LNCaP clone FGC (cell line): ENCODE measurements at places on chromosomes 4 and X.

DNA sequence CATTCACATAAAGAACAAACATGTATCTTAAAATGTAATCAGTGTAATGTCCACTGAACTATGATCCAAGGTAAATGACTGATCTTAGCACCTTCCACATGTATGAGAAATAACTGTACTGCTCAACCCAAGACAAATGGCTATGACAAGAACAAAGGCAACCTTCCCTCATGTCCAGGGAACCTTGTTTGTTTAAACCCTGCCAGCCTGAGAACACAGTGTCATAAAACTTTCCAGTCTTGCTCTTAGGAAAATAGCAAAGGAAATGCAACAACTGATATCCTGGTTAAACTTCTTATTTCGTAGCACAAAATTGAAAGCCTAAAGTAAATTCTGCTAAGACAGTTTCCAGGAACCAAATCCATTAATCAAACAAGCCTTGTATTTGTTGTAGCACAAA lies 494.3 kb downstream of the IL15 start:
- peak; percentile 37 for DNase-seq

GRCh38 chr4:72208421-72209075 lies 176.7 kb downstream of the NPFFR2 start:
- DNase-seq, result no peak

GRCh38 chr4:148215202-148215601 lies 227.0 kb downstream of the NR3C2 start:
- no peak for DNase-seq

DNA sequence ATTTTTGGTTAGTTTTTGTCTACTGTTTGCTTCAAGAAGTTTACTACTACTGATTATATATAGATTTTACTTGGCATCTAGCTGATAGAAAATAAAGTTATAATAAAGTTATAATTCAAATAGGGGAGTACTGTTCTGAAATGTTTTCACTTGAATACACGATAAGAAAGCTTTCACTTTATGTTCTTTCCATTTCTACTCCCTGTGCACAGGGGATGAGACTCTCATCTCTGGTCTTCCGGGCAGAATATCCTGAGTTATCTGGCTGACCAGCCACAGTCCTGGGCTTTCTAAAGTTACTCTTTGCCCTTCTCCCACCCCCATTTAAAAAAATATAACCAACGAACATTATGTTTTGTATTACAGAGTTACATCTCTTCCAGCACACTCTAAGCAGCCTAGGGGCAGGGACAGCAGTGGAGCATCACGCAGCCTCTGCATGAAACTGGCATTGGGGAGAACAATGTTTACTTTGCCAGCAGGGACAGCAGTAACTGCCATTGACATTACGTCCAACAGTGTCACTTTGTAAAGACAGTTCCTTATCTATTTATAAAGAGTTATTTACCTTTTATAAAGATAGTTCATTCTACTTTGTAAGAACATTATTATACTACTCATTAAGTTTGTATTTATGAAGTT lies 64.3 kb downstream of the METTL14 start:
- DNase-seq, result peak; percentile 79

DNA sequence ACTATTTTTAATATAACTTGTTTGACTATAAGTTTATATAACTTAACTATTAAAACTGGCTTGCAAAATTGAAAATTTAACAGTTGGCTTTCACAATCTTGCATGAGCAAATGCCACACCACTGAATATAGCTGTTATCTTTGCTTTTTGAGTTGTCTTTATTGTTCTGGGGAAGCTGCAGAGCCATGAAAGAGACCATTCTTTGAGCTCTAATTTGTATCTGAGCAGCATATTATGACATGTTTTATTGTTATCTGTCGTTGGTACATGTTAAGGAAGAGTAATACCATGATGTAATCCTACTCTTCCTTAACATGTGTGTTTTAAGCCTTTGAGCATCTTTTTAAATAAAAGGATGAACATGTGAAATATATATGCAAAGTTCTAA lies 97.1 kb upstream of the ANK2 start:
- no peak for DNase-seq

GRCh38 chr4:148643851-148644250 lies 201.6 kb upstream of the NR3C2 start:
- DNase-seq, result no peak

GRCh38 chr4:183099537-183100297 lies 660 bp downstream of the WWC2 start:
- no peak for DNase-seq

GRCh38 chr4:94411296-94411695 lies 40.4 kb upstream of the PDLIM5 start:
- DNase-seq, result no peak

DNA sequence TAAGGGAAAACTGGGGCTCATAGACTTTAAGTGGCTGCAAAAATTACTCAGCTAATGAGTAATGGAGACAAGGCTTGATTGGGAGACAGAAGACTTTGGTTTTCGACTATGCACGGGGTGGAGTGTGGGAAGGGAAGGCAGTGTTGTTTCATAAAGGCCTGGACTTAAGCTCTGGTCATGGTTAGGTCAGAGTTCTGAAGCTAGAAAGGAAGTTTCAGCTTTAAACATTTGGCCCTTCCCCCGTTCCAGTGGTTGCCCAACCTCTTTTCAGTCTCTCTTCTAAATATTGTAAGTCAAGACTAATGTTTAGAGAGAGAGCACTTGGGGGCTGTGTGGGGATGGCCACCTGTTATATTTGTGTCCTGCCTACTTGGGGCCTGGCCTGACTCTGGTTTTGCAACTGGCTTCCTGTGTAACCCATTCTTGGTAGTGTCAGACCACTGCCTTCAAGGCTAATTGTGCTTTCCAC lies 21.0 kb downstream of the MSN start:
- no peak for DNase-seq

DNA sequence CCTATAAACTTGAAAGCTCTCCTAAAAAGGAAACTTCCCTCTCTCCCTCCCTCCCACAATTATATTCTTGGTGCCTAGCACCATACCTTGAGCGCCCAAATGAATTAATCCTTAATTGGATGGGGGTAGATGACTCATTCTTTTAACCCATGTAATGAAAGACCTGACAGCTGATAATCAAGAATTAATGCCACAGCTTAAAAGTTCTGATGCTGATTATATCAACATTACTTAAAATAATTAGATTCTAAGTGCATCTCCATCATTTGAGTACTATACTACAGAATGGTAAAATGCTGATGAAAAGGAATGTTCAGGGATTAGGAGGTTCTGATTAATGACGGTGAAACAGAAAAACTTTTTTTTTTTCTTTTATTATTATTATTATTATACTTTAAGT lies 117.0 kb downstream of the ENOX2 start:
- no peak for DNase-seq

DNA sequence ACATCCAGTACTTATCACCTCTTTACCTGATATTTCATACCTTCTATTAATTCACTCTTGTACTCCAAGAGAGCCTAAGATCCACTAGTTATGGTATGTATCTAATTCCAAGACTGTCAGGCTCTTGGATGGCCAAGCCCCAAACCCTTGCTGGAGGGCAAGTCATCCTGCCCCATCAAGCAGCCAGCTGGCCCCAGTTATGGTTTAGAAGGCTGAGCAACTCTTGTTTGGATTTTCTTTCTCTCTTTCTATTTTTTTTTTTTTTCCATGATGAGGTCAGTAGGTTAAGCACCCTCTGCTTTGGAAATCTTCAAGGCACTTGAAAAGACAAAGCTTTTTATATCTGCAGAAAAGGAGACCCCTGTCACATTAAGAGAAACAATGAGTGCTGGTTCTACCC lies 10.9 kb upstream of the FGF16 start:
- DNase-seq, result no peak

DNA sequence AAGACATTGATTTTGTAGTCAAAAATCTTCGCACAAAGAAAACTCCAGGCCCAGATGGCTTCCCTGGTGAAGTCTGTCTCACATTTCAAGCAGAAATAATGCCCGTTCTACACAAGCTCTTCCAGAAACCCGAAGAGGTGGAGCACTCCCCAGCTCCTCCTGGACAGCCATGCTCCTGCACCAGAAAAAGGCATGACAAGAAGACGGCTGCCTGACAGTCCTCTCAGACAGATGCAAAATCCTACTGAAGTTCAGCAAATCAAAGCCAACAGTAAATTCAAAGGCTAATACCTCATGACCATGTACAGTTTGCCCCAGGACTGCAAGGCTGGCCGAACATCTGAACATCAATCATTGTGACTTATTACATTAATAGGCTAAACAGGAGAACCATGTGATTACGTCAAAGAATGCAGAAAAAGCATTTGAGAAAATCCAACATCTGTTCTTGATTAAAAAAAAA lies 30.8 kb upstream of the MXD4 start:
- no peak for DNase-seq

GRCh38 chr4:185500035-185500434 lies 28.5 kb upstream of the CCDC110 start:
- DNase-seq, result no peak

- DNase-seq, result no peak
These were observed 158.9 kb downstream of the ADAMTS3 start for GRCh38 chr4:72410158-72410557.

GRCh38 chr4:84803720-84804119 lies 162.8 kb downstream of the WDFY3 start:
- DNase-seq, result no peak

DNA sequence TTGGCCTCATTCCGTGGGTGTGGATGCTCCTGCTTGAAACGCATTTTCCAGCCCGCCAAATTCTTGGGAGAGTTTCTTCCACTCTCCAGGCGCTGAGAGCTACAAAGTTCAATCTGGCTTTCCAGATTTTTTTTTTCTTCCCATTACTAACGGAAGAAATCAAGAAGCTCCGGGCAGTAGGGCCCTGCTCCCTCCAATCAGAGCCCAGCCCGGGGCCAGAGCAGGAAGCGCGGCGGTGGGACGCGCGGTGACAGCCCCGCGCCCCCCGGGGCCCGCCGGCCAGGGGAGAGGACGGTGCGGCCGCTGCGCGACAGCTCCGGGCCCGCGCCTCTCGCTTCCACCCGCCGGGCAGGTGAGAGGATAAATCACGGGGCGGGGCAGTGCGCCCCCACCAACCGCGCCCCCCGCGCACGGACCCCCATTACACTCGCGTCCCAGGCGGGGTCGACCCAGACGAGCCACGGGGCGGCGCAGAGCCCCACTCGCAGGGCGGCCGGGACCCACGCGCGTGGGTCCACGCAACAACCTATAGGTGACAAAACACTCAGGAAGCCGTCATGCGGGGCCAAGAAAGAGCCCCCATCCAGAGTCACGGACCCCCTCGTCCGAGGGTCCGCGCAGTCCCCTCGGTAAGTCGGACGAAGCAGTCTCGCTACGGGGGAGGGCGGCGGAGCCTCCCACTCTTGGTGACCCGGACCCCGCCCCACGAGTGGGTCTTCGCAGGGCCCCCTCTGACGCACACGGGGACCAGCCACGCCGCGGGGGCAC lies 868 bp downstream of the AFAP1 start:
- DNase-seq, result no peak

GRCh38 chr4:134388351-134388750 lies 186.8 kb upstream of the PABPC4L start:
- no peak for DNase-seq

DNA sequence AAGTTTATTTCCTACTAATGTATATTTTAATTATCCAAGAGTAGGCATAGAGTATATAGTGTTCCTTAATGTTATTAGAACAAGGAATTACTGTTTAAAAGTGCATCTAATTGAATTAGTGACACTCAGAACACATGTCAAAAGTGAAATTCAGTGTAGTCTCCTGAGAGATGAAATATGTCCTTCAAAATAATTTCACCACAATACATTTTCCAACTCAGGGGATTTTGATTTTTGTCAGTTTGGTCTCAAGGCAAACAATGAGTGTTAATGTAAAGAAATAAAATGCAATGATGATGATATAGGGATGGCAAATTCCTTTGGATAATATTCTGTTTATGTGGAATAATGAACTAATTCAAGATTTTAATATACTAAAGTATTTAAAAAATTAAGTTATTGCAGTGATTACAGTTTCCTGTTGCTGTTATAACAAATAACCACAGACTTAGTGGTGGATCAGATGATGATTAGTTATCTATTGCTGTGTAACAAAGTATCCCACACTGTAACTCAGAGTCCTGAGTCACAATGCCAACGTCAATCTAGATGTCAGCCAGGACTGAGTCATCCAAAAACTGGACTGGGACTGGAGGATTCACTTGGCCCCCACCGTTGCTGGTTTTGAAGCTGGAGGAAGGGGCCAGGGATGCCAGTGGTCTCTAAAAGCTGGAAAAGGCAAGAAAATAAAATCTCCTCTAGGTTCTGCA lies 148.0 kb upstream of the SLC7A11 start:
- DNase-seq, result no peak

DNA sequence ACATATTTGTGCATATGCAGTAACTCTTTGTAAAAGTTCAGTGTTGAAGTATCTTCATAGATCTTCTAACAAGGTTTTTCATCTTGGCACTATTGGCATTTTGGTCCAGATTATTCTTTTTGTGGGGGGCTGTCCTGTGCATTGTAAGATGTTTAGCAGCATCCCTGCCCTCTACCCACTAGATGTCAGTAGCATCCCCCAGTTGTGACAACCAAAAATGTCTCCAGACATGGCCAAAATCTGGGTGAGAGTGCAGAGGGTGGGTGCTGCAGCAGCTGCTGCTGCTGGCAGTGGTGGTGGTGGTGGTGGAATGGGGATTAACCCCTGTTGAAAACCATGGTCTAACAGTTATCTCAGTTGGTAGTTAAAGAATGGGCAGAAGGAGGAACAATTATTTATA lies 370.0 kb downstream of the GPAT3 start:
- no peak for DNase-seq

- no peak for DNase-seq
These were observed 65.3 kb upstream of the NDUFC1 start for GRCh38 chr4:139367421-139368090.

GRCh38 chr4:72701987-72702819 lies 133.2 kb upstream of the ADAMTS3 start:
- peak; percentile 22 for DNase-seq

- DNase-seq, result no peak
These were observed 307.1 kb upstream of the TEX13C start for GRCh38 chrX:125012585-125012984.

GRCh38 chrX:16771483-16772398 lies 14.5 kb upstream of the TXLNG start:
- DNase-seq, result peak; percentile 19

DNA sequence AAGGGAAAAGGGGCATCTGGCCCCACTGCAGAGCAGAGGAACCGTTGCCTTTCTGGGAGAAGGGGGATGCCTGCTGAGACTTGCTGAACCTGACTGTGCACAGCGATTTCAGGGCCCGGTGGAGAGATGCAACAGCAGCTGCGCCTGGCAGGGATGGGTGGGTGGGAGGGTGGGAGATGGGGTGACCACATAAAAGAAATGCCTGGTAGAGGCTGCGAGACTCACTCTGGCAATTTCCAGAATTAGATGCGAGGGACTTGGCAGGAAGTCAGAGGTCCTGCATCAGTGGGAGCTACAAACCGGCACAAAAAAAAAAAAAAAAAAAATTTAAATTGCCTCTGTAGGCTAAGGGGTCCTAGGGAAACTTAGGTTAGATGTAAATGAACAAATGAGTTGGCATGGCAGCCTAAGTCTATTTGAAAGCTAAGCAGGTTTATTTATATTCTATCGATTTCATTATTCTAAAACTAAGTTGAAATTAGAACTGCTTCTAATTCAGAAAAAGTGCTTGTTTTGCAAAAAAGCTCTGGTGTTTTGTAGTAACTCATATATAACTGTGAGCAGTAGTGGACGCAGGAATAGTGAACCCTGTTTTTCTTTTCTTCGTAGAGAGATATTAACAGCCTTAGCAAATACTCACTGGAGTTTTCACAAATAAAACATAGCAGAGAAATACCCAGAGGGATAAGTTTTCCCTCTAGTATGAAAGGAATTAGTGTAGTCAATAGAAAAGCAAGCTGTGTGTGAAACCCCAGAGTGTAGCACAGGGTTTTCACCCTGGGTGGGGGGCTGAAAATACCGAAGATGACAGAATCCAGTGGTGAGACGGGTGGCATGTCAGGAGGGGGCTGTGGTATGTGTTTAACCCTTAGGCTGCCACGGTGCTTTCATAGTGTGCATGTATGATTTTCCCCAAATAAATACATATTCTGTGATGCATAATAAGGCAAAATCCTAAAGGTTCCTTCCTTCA lies 130.1 kb downstream of the EGF start:
- DNase-seq, result no peak
